ENCODE measurements at places on chromosomes 7 and 10.

GRCh38 chr10:73263693-73264347 lies 11.4 kb upstream of the MRPS16 start:
- no peak for DNase-seq

DNA sequence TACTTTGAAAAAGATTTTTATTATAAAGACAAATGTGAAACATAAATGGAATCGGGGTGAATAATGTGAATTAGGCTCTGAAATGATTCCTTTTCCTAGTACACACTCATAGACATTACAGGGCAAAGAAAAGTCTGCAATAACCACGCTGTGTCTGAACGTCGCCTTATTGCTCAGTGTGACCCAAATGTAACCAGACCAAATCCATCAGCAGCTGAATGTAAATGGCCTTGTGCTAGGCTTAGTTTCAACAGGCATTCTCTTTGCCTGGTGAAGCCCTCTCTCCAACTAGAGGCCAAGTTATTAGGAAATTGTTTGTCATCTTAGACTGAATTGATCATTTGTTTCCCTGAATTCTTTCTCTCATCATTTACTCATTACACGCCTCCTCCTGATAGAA lies 225.5 kb downstream of the CHCHD3 start:
- no peak for DNase-seq

- DNase-seq: no peak
Measured at GRCh38 chr10:59536167-59537014, 173.3 kb downstream of the SLC16A9 start.

DNA sequence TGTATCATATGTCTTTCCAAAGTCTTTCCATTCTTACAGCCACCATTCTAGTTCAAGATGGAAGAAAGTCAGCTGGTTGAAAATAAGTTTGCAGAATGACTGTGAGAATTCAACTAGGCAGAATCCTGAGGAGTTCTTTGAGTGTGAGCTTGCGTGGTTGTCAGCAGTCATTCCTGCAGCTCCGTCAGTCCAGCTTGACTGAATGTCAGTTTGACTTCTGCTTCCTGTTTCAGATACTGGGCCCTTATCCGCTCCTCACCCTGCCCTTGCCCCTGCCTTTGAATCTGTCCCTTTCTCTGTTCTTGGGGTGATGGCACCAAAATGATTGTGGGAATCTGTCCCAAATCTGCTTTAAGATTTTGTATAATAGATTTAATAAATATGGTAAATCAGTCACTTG lies 27.8 kb downstream of the SLC26A5 start:
- no peak for DNase-seq

- DNase-seq: no peak
Measured at GRCh38 chr7:143485094-143485493, 7.4 kb downstream of the TAS2R41 start.

DNA sequence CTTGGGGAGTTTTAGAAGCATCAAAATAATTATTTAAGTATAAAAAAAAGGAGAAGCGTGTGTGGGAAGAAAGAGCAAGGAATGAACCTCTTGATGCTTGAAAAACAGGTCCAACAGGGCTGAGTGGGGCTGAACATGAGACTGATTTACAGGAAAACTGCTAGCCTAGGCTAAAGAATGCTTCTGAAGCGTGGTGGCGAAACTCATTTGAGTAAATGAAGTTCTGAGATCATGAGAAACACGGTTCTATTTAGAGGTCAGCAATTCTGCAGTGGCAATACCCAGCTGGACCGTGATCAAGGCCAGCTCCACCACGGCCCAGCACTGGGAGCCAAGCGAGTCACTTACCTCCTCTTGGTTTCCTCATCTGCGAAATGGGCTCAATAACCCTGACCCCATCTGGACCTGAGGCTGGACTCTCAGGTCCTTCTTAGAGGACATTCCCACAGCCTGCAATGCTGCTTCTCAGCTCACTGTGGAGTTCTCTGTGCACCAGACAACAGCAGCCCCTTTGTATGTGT lies 140.1 kb upstream of the ADAM12 start:
- DNase-seq: no peak

DNA sequence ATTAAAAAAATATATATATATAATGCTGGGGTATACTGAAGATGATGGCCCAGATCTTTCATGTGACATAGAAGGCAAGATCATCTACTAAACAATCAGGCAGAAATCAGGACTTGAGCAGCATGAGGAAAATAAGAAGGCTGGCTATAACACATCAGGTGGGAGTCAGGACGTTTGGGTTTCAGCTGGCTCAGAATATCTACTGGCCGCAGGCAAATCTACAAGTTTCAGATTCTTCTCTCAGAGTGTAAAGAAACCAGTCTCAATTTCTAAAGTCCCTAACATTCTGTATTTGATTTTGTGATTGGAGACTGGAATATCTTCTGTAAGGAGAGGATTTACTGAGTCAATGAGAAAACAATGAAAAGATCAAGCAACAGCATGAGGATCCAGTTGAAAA lies 37.7 kb upstream of the FAM3C start:
- no peak for DNase-seq

DNA sequence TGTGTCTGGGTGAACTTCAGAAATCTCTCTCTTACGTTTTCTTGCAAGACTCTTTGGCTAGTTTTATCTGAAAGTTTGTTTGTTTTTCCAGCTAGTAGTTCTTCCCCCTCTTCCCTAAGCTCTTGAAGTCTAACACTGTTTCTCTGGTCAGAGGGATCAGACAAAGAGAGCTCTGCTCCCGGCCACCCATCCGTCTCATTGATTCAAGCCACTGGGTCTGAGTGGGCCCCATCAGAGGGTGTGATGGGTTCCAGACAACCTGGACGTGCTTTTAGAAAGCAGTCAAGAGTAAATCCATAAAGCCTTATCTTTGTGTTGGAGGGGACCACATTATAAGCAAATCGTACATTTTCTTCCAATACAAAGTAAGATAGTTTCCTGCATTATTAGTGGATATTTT lies 242.6 kb upstream of the C7orf33 start:
- DNase-seq: no peak

DNA sequence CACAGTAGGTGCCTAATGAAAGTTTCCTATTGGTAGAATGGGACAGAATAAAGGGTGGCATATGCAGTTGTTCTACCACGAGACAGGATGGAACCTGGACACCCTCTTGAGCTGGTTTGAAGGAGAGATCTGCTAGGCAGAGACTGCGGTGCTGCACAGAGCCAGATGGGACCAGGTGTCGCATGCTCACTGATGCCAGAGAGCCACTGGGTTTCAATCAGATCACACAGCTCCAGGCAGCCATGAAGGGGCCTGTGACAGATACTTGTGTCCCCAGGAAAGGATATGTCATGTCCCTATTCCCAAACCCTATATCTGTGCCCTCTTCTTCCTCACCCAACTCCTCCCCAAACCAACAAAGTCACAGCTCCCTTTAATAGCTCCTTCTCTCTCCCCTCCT lies 235.7 kb downstream of the PRPF18 start:
- no peak for DNase-seq

DNA sequence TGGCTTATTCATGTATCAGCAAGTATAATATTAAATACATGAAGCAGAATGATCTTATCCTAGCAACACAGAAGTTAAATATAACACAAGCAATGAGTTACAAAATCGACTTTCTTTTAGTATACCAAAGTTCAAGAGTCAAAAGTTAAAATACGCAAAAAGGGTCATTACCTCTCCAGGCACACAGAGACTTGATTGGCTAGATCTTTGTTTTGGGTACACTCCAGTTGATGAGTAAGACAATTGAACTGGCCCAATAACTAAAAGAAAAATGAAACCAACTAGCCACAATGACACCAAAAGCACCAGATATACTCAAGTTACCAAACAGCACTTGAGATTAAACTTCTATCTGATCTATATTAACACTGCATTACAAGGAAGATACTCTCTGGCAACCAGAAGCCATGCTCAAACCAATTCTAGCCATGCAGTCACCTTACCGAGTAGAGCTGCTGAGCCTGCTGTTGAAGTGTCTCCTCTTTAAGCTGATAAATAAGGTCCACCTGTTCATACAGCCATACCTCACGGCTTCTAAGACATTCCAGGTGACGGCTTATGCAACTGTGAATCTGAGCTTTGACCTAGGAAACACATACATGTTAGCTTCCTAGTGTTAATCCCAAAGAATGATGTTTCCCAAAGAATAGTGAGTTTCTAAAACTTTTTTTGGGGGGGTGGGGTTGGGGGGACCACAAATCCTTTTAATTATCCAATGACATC lies 15.6 kb downstream of the NCOA4 start:
- DNase-seq: no peak

GRCh38 chr10:74651565-74651964 lies 174.8 kb upstream of the KAT6B start:
- DNase-seq: no peak

GRCh38 chr10:86363833-86364490 lies 2.6 kb downstream of the GRID1 start:
- no peak for DNase-seq

All from GM12864 (cell line).